Regular cardiac myocyte (primary cell): ENCODE measurements at places on chromosomes 7 and 10. TPM values are rescaled to one million over a fixed set of nuclear protein-coding genes. Genes with fewer than 3 reads are reported as not detected.

Gene HTR5A
- total RNA-seq, result not detected in 2 replicates

Gene SPDYE2
- not detected in 2 replicates for total RNA-seq

Gene CFAP43
- total RNA-seq, result under 0.01 and 0.19 TPM in 2 replicates

Gene ATRNL1
- total RNA-seq, result 0.58 and 1.4 TPM in 2 replicates

Gene OR6B1
- not detected in 2 replicates for total RNA-seq

Gene NUPR2
- total RNA-seq, result not detected in 2 replicates

Gene TLL2
- 0.19 and 0.28 TPM in 2 replicates for total RNA-seq

Gene LRRN3
- 4.8 and 10.5 TPM in 2 replicates for total RNA-seq

Gene MUC3A
- total RNA-seq, result not detected in 2 replicates

Gene CYP26A1
- total RNA-seq, result 0.19 TPM in 1 of 2 replicates, not detected in the other

Gene PNLIPRP3
- not detected in 2 replicates for total RNA-seq

Gene SPDYE8
- total RNA-seq, result not detected in 2 replicates

Gene THSD7A
- 0.56 and 0.58 TPM in 2 replicates for total RNA-seq

Gene STK31
- under 0.01 TPM in 2 replicates for total RNA-seq

Gene GPC2
- total RNA-seq, result 2.1 and 3.1 TPM in 2 replicates

Gene CNPY1
- total RNA-seq, result not detected in 2 replicates

Gene HKDC1
- total RNA-seq, result 0.38 and 0.85 TPM in 2 replicates

Gene TCAF1
- 62.7 and 85.1 TPM in 2 replicates for total RNA-seq

Gene SNX10
- 0.19 and 0.28 TPM in 2 replicates for total RNA-seq

Gene AGAP9
- total RNA-seq, result 1.5 and 2.8 TPM in 2 replicates

Gene SEMA3D
- total RNA-seq, result 7.0 and 13.2 TPM in 2 replicates

Gene ZNF488
- 0.19 TPM in 1 of 2 replicates, not detected in the other for total RNA-seq

Gene CAV2
- 214 and 229 TPM in 2 replicates for total RNA-seq

Gene ZMIZ2
- total RNA-seq, result 5.0 and 11.0 TPM in 2 replicates

Gene ADGRA1
- not detected in 2 replicates for total RNA-seq

Gene TDRD1
- 1.9 and 5.1 TPM in 2 replicates for total RNA-seq

Gene UPK3BL1
- total RNA-seq, result 1.7 and 6.5 TPM in 2 replicates

Gene EEPD1
- 0.38 and 3.9 TPM in 2 replicates for total RNA-seq

Gene OR2A5
- not detected in 2 replicates for total RNA-seq

Gene PSD
- 0.38 and 4.2 TPM in 2 replicates for total RNA-seq

Gene ERVW-1
- not detected in 2 replicates for total RNA-seq

Gene PITX3
- total RNA-seq, result under 0.01 TPM in 2 replicates

Gene SORCS1
- total RNA-seq, result not detected in 2 replicates

Gene NPY
- total RNA-seq, result not detected in 2 replicates

Gene MSMB
- total RNA-seq, result not detected in 2 replicates

Gene TFPI2
- total RNA-seq, result 417 and 931 TPM in 2 replicates

Gene FGL2
- total RNA-seq, result 3.1 and 10.1 TPM in 2 replicates

Gene KAZALD1
- 22.4 and 29.6 TPM in 2 replicates for total RNA-seq
